ENCODE measurements at places on chromosomes 7 and 10.

DNA sequence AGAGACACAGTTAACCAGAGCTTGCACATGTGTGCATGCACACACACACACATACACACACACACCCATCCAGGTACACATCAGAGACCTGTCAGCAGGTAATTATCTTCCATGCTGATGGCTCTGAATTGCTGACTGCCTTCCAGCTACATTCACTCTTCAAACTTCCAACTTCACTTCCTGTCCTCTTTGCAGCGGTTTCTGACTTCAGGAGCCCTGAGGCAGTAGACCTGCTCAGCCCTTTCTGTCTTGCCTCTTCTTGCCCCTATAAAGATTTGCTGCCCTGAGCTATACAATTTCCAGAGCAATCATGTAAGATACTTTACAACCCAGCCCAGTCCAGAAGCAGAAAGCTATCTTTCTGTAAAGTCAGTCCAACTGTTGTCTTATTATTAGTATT, 310.2 kb downstream of the FGFR2 start:
- DNase-seq = no peak

GRCh38 chr10:87511526-87511925, 6.8 kb downstream of the MINPP1 start:
- DNase-seq = no peak

GRCh38 chr7:116122972-116123595, 87.3 kb upstream of the TES start:
- DNase-seq = peak; percentile 10

- DNase-seq = no peak
Measured at GRCh38 chr7:45242261-45242660, 84.7 kb downstream of the RAMP3 start.

GRCh38 chr7:41280491-41280890, 422.4 kb downstream of the INHBA start:
- DNase-seq = no peak

DNA sequence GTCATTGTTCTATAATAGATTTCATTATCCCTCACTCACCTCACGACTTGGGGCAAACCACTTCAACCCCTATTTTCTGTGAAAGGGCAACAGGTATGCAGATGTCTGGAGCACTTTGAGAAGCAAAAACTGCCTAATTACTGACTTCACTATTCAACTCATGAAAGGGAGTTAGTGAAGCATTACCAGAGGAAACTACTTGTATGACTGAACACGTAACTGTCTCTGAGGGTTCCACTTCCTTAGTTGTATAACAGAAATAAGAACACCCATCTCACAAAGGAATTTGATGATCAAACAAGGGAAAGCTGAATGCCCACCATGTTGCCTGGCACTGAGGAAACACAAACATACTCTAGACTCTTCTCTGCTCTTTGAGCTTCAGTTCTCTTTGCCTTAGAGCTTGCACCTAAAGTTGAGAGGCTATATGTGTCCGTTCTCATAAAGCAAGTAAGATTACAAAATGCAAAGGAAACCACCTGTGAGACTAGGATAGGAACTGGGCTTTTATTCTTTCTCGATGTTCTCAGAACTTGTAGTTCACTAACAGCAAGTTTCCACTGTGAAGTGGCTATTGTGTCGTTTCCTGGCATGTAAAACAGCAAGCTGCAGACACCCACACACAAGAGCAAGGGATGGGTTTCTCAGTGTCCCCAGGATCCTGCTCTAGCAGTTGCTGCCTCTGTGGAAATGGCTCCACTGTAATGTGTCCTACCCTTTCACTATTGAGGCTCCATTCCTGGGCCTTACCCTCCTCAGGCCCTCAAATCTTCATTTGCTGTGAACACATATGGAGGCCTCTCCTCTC, 2.6 kb downstream of the TMEM243 start:
- DNase-seq = no peak

DNA sequence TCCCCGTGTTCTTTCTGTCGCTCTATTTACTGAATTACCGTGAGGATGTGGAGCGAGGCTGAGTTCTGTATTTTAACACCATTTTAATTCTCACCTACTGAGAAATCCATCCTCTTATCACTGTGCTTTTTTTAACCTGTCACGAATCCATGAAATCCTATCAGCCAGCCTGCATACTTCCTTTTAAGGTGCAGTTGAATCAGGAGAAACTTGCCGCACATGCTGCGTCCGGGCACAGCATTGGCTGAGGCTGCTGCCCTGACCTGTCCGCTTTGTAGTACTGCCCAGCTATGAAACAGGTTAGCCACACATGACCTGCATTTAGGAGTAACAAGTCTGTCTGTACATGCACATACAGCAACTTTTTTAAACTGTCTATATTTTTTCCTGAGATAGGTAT, 82.5 kb downstream of the EGFR start:
- no peak for DNase-seq

GRCh38 chr10:115606086-115606485, 512.9 kb downstream of the ATRNL1 start:
- no peak for DNase-seq

DNA sequence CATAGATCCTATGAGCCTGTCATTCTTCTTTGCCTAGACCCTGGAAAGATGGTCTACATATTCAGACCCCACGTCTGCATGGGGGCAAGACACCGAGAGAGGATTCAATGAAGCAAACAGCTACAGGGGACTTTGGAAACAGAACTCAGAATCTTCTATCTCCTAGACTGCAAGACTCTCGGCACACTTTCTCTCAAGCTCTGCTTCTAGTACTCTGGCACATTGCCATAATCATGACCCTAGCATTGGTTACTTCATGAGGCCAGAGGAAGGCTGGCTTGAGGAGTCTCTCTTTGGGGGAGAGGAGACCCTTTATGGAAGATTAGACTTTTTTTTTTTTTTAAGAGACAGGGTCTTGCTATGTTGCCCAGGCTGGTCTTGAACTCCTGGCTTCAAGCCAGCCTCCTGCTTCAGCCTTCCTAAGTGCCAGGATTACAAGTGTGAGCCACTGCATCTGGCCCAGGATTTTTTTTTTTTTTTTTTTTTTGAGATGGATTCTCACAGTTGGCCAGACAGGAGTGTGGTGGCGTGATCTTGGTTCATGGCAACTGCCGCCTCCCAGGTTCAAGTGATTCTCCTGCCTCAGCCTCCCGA, 20.7 kb downstream of the CCDC3 start:
- DNase-seq = no peak

DNA sequence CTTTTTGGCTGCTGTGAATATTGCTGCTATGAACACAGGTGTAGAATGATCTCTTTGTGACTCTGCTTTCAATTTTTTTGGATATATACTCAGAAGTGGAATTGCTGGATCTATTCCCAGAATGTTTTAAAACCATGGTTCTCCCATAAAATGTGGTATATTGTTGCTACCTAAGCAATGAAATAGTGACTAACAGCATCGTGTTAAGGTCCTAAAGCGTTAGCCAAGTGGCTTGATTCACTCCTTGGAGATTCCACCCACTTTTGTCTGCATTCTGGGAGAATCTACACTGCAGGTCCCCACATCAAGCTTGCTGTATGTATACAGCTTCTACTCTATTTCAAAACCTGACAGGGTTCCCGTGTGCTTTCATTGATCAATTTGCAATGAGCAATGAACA, 105.6 kb downstream of the CDK6 start:
- no peak for DNase-seq

GRCh38 chr7:32803406-32804141, 88.0 kb downstream of the KBTBD2 start:
- no peak for DNase-seq

DNA sequence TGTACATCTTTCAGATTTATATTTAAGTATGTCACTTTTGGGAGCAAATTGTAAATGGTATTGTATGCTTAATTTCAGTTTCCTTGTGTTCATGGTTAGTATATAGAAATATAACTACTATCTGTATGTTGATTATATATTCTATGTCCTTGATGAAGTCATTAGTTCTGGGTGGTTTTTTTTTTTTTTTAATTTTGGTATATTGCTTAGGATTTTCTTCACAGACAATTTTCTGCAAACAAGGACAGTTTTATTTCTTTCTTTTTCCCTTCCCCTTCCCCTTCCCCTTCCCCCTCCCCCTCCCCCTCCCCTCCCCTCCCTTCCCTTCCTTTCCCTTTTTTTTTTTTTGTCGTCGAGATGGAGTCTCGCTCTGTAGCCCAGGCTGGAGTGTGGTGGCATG, 430.0 kb downstream of the TYW1 start:
- no peak for DNase-seq

DNA sequence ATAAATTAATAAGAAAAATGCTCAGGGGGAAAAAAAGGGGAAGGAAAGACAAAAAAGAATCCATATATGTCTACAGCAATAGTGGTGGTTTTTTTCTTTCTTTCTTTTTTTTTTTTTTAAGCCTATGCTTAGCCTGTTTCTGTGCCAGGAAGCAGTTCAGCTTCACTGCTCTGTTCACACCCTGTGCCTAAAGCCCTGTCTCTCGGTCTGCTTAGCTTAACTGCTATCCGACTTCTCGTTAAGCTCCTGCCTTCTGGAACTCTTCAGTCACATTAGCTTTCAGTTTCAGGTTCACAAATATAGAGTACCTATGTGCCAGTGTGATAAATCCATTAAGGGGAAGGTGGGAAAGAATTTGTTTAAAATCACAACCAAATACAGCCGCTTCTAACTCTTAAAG, 26.5 kb upstream of the NRG3 start:
- DNase-seq = no peak

Data from AG04449 (cell line).